Daoy (cell line): ENCODE measurements at places on chromosomes 4 and X. TPM values are rescaled to one million over a fixed set of nuclear protein-coding genes. Genes with fewer than 3 reads are reported as not detected.

TEX13D gene
- not detected in 2 replicates for total RNA-seq

PDCL2 gene
- not detected in 2 replicates for total RNA-seq

EXOC1L gene
- total RNA-seq = not detected in 2 replicates

WDR17 gene
- 4.2 and 6.6 TPM in 2 replicates for total RNA-seq

TBC1D25 gene
- total RNA-seq = 2.4 and 3.0 TPM in 2 replicates

HHIP gene
- 7.6 and 9.5 TPM in 2 replicates for total RNA-seq

PLS3 gene
- total RNA-seq = 111 and 115 TPM in 2 replicates

DNA sequence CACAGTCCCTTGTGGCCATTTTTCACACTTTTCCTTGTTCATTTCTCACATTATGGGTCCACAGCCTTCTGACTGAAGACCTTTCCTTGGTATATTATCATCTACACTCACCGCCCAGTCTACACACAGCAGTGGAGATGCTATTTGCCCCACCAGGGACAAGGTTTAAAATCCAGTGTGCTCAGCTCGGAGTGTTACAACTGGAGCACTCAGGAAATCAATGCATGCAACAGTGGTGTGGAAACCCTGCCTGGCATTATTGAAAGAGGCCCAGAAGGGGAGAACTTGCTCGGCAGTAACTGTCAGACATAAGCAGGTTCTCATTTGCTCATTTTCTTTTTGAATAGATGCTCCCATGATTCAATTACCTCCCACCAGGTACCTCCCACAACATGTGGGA, 340.9 kb downstream of the DHRSX start:
- no peak for DNase-seq

GRCh38 chr4:23945451-23946017, 55.7 kb upstream of the PPARGC1A start:
- peak; percentile 81 for DNase-seq

GRCh38 chr4:159162576-159162975, 59.7 kb downstream of the RAPGEF2 start:
- DNase-seq = no peak

DNA sequence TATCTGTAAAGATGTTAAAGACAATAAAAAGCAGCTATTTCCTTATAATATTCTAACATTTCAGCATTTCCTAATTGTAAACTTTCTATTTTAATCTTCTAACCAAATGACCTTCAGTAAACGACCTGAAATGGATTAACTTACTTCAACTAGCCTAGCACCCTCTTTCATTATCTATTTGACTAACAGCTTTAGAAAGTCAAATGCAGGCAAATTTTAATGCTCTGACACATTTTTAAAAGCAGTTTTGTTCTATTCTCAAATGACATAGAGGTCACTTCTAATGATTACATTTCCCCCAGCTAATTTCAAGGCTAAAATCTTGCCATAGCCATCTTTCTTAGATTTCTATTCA, 41.9 kb downstream of the SLC7A11 start:
- DNase-seq = no peak

DNA sequence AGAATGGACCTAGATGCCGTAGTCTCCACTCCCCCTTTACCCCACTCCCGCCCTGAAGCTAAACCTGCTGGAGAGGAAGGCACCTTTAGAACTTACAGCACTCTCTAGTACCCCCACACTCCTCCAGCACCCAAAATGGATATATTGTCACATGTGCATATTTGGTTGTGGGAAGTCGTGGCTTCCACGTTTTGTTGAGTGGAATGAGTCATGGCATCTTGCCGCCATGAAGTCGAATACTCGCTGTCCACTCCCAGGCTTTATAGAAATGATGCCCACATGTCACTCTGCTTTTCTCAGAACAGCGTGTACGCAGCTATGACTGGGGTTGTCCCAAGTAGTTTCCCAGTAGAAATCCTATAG, 545 bp downstream of the ABCE1 start:
- peak; percentile 51 for DNase-seq

DNA sequence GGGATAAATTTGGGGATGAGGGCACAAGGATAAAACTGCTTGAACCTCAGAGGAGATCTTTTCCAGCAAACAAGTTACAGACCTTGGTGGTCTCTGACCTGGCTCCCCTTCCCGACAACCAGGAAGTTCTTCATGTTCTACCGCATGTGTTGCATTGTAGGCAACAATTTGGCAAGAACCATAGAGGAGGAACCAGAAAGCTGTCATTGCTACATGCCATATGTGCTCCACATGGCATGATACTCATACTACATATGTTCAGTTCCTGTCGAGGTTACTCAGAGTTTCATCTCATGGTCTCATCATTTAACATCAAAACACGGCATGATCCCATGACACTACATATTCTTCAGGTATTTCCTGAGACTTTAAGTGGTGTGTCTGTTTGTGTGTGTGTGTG, 235.9 kb downstream of the OR13H1 start:
- DNase-seq = no peak

DNA sequence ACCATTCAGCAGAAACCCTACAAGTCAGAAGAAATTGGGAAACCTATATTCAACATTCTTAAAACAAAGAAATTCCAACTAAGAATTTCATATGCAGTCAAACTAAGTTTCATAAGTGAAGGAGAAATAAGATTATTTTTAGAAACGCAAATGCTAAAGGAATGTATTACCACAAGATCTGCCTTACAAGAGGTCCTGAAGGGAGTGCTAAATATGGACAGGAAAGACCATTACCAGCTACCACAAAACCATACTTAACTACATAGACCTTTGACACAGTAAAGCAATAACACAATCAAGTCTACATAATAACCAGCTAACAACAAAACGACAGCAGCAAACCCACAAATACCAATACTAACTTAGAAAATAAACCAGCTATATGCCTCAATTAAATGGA, 169.3 kb upstream of the FGF16 start:
- no peak for DNase-seq

DNA sequence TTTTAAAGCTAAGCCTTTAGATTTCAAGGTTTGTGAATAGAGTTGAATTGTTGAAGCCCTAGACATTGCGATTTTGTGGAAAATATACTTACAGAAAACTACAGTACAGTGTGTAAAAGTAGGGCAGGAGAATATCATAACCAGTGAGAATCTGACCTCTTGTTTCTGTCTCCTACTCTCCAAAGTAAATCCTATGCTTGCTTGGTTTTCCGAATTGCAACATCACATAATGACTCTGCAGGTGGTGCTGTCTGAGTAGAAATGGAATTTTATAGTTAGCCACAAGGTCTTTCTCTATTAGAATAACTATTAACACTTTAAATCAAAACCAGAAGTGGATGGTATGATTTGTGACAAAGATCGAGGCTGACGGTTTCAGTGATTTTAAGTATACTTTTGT, 505.6 kb downstream of the RAPGEF2 start:
- DNase-seq = no peak

GRCh38 chr4:8597319-8597718, 4.8 kb downstream of the CPZ start:
- DNase-seq = no peak

GRCh38 chrX:55697381-55697780, 20.2 kb upstream of the RRAGB start:
- DNase-seq = no peak

GRCh38 chr4:150971901-150972300, 43.2 kb downstream of the LRBA start:
- DNase-seq = no peak

GRCh38 chr4:167088115-167088514, 146.2 kb downstream of the SPOCK3 start:
- DNase-seq = no peak

- no peak for DNase-seq
Observed at GRCh38 chr4:10115271-10115796, 1.3 kb downstream of the WDR1 start.
